SK-N-SH treated with all-trans-retinoic acid at 6 μM for 48 hours (cell line): ENCODE measurements at places on chromosomes 12 and 14.

DNA sequence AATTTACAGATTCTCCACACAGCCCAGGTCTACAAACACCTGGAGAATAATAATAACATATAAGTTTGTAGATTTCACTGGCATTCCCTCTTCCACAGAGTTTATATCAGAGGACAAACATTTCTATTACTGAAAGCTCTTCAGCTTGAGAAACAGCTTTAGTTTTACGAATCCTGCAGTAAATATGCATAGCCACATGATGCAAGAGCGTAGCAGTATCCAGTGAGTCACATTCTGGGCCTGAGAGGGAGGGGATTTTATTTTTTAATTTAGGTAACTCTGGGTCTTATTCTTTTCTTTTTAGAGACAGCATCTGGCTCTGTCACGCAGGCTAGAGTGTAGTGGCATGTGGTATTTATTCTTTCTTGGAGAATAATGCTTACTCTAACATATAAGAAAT lies 1002.8 kb downstream of the TRHDE start:
- ATAC-seq: no peak

- ATAC-seq: no peak
These were observed 17.4 kb upstream of the RNASE12 start for GRCh38 chr14:20608383-20609110.

DNA sequence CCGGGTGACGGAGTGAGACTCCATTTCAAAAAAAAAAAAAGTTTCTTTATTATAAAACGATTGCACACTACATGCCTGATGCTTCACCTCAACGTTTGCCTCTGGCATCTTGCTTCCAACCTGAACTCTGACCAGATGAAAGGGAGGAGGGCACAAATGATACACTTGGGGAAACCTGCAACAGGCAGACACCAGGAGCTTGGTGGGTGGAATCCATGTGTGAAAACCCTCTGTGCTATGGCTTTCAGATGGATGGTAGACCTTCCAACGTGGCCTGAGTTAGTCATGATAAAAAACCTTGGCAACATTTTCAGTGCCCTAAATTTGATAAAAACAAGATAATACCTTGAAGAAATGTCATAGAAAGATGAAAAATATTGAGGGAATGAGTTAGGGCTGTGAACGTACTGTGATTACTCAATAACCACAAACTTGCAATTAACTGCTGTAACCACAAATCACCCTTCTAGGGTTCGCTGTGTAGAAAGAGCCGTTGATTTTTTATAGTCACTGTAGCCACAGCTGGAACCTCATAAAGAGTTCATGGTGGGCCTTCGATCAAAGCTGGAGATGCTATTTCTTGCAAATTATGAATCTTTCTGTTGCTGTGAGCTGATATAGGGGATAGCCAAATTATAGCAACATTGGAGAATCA lies 26.1 kb upstream of the GZMB start:
- ATAC-seq: no peak

- ATAC-seq: no peak
These were observed 11.4 kb upstream of the KRT74 start for GRCh38 chr12:52585066-52585465.

DNA sequence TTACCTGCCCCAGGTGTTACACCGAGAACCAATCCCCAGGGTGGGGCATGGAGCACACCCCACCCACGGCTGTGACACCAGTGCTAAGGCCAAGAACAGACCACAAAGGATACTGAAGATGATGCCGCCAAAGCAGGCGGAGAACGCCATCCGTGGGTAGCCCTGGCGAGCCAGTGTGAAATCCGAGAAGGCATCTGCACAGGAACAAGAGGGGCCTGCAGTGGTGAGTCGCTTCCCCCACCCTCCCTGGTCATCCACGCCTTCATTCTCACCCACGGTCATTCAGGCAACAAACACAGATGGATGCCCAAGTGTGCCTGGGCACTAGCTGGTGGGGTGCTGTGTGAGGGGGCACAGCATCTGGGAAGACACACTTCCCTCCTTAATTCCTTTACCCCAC lies 28.5 kb downstream of the SLC8B1 start:
- ATAC-seq: peak; percentile 54

DNA sequence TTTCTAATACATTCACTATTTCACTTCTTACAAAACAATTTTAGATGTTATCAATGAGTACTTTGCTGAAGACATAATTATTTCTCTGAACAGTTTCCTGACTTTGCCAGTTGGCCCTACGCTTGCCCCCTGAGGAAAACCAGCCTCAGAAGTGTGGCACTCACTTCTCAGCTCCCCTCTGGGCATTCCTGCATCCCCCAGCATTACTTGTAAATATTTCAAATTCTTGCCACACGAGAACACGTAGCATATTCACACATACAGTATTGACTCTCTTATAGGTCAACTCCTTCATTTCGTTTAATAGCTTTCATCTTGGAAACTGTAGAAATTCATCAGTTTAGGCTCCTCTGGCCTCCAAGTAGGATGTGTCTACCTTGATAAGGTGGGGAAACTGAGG lies 65.2 kb downstream of the OTX2 start:
- ATAC-seq: no peak

DNA sequence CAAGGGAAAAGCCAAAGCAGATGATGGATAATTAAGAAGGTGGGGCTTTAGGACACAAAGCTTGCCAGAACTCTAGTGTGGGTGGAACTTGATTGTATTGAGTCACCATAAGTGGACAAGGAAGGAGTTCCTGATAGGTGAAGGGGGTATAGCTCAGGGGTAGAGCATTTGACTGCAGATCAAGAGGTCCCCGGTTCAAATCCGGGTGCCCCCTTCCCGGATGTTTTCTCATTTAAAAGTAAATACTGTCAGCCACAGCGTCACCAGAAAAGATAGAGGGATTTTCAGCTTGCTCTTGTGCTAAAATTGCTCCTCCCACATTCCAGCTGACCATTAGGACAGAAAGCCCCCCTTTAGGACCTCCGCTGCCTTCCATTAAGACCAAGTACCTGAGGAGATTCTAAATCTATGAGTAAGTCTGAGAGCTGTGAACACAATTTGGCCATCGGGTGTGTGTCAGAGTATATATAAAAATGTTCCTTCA lies 36.6 kb downstream of the DCAF4 start:
- peak; percentile 57 for ATAC-seq
